SK-MEL-5 (cell line): ENCODE measurements at places on chromosomes 12 and 14. TPM values are rescaled to one million over a fixed set of nuclear protein-coding genes. Genes with fewer than 3 reads are reported as not detected.

The KCNH5 gene
- 1.9 TPM in 2 replicates for total RNA-seq

The HOXC11 gene
- 0.51 and 0.61 TPM in 2 replicates for total RNA-seq

The SERPINA3 gene
- total RNA-seq = 195 and 196 TPM in 2 replicates

The RD3L gene
- total RNA-seq = not detected in 2 replicates

The P2RX7 gene
- total RNA-seq = 41.5 and 46.7 TPM in 2 replicates

The P2RX2 gene
- not detected in 2 replicates for total RNA-seq

The FSCB gene
- total RNA-seq = not detected in 2 replicates

The CBX5 gene
- 47.2 and 49.1 TPM in 2 replicates for total RNA-seq

The FUT8 gene
- total RNA-seq = 14.3 and 16.2 TPM in 2 replicates

The DNAH10 gene
- 3.4 and 3.9 TPM in 2 replicates for total RNA-seq

The CDCA4 gene
- total RNA-seq = 88.0 and 90.8 TPM in 2 replicates

The RERGL gene
- total RNA-seq = not detected in 2 replicates

The KRT79 gene
- total RNA-seq = not detected in 2 replicates

The GDF3 gene
- not detected in 2 replicates for total RNA-seq

The PLEK2 gene
- total RNA-seq = 0.55 and 0.69 TPM in 2 replicates

The PAPLN gene
- not detected in 2 replicates for total RNA-seq

The TMEM117 gene
- total RNA-seq = 55.8 and 62.6 TPM in 2 replicates

The CMA1 gene
- not detected in 2 replicates for total RNA-seq

The KERA gene
- not detected in 2 replicates for total RNA-seq

The KCNJ8 gene
- not detected in 2 replicates for total RNA-seq

The BCL11B gene
- total RNA-seq = 0.21 and 0.40 TPM in 2 replicates

The MAP3K12 gene
- 10.1 and 11.4 TPM in 2 replicates for total RNA-seq

The MAPKAPK5 gene
- total RNA-seq = 56.5 and 58.4 TPM in 2 replicates

The BDKRB1 gene
- total RNA-seq = 0.53 TPM in 1 of 2 replicates, not detected in the other

The TBX5 gene
- not detected in 2 replicates for total RNA-seq

The LEMD3 gene
- 20.7 and 22.2 TPM in 2 replicates for total RNA-seq

The NEDD8 gene
- 249 and 263 TPM in 2 replicates for total RNA-seq

The SCNN1A gene
- total RNA-seq = not detected in 2 replicates

The FOXM1 gene
- total RNA-seq = 21.8 and 28.8 TPM in 2 replicates

The DACT1 gene
- 8.8 and 9.7 TPM in 2 replicates for total RNA-seq

The DCN gene
- 30.7 and 40.0 TPM in 2 replicates for total RNA-seq

The APOF gene
- not detected in 2 replicates for total RNA-seq

The WBP11 gene
- total RNA-seq = 33.2 and 33.7 TPM in 2 replicates

The METTL17 gene
- total RNA-seq = 38.0 and 47.1 TPM in 2 replicates

The PSMD9 gene
- total RNA-seq = 75.9 and 95.1 TPM in 2 replicates

The TPH2 gene
- not detected in 2 replicates for total RNA-seq

The CPNE8 gene
- total RNA-seq = 41.7 and 42.3 TPM in 2 replicates

The PMEL gene
- total RNA-seq = 10,199 and 10,765 TPM in 2 replicates

The CLEC1A gene
- not detected in 2 replicates for total RNA-seq

The LMNTD1 gene
- not detected in 2 replicates for total RNA-seq

The ARMH4 gene
- 2.9 and 3.1 TPM in 2 replicates for total RNA-seq

The POP5 gene
- total RNA-seq = 63.4 and 75.6 TPM in 2 replicates

The LRTM2 gene
- not detected in 2 replicates for total RNA-seq

The PTPRO gene
- total RNA-seq = 0.67 and 0.71 TPM in 2 replicates

The CPNE6 gene
- total RNA-seq = not detected in 2 replicates

The DEGS2 gene
- total RNA-seq = not detected in 2 replicates

The CNTN1 gene
- 72.5 and 79.1 TPM in 2 replicates for total RNA-seq

The LRP1-AS gene
- not detected in 2 replicates for total RNA-seq

The OR6C4 gene
- not detected in 2 replicates for total RNA-seq

The BBOF1 gene
- 1.8 and 4.0 TPM in 2 replicates for total RNA-seq

The LRIG3 gene
- 7.6 and 8.9 TPM in 2 replicates for total RNA-seq

The HHIPL1 gene
- 0.03 and 0.16 TPM in 2 replicates for total RNA-seq

The INHBE gene
- total RNA-seq = 0.34 TPM in 1 of 2 replicates, not detected in the other

The PTHLH gene
- total RNA-seq = 0.16 and 0.37 TPM in 2 replicates

The SERPINA10 gene
- total RNA-seq = not detected in 2 replicates

The TPPP2 gene
- total RNA-seq = not detected in 2 replicates

The ABCC9 gene
- not detected in 2 replicates for total RNA-seq

The SERPINA9 gene
- total RNA-seq = not detected in 2 replicates

The KCNK13 gene
- total RNA-seq = 1.4 and 1.5 TPM in 2 replicates
